Bronchial epithelial cell (primary cell): ENCODE measurements at places on chromosomes 7 and 10. TPM values are rescaled to one million over a fixed set of nuclear protein-coding genes. Genes with fewer than 3 reads are reported as not detected.

NAT16 gene
- total RNA-seq = not detected in 2 replicates

COL13A1 gene
- under 0.01 TPM in 1 of 2 replicates, not detected in the other for total RNA-seq

SRRM3 gene
- 0.26 and 0.51 TPM in 2 replicates for total RNA-seq

CDC14C gene
- total RNA-seq = not detected in 2 replicates

SEMA3E gene
- under 0.01 and 0.13 TPM in 2 replicates for total RNA-seq

COL26A1 gene
- not detected in 2 replicates for total RNA-seq

PSMC2 gene
- total RNA-seq = 182 and 186 TPM in 2 replicates

ASB10 gene
- total RNA-seq = not detected in 2 replicates
